Pancreas (tissue), 10 donors: ENCODE measurements at places on chromosomes 11 and 22.

- no peak for DNase-seq
These were observed 27.7 kb downstream of the PICALM start for GRCh38 chr11:86040919-86041850.

DNA sequence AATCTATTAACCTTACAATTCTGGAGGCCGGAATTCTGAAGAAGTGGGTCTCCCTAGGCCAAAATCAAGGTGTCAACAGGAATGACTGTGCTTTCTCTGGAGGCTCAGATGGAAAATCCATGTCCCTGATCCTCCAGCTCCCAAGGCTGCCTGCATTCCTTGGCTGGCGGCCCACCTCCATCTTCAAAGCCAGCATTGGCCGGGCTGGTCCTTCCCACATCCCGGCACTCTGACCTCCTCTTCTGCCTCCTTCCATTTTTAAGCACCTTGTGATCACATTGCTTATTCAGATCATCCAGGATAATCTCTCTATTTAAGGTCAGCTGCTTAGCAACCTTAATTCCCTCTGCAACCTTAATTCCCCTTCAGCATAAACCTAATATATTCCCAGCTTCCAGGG is 22.7 kb upstream of the CTSD start:
- no peak for DNase-seq

DNA sequence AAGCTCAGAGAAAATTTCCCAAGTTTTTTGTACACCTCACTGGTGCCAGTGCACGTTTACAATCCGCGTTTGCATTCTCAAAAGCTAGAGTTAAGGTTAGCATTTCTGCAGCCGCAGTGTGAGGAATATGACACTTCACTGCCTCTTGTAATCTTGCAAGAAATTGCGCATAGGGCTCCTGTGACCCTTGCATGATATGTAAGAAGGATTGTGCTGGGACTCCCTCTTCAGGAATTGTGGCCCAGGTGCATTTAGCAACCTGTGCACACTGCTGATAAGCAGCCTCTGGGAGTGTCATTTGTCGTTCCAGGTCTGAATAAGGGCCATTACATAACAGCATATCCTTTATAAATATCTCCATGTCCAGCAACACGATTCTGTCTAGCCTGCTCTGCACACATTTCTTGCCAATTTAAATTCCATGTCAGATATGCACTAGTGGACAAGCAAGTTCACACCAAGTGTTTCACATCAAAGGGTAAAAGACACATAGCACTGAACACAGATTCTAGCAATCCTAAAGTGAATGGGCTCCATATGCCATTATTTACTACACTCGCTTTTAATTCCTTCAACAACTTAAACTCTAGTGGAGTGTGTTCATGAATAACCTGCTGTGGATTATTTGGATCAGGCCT is 69.2 kb upstream of the INCENP start:
- peak; percentile 56 for DNase-seq

- no peak for DNase-seq
These were observed 102.9 kb upstream of the FGF3 start for GRCh38 chr11:69922015-69922595.

- no peak for DNase-seq
These were observed 12.4 kb downstream of the PLEKHA7 start for GRCh38 chr11:17001806-17002205.

GRCh38 chr22:32613773-32614392 is 139.3 kb downstream of the FBXO7 start:
- DNase-seq: no peak

GRCh38 chr11:127057126-127057525 is 56.6 kb upstream of the KIRREL3 start:
- no peak for DNase-seq

GRCh38 chr11:17719028-17719937 is at the start of gene MYOD1:
Gene MYOD1 (plus strand): TSS chr11:17719571. CDS start chr11:17719783, 212 bp downstream.
- DNase-seq: peak; percentile 52

GRCh38 chr11:110176366-110177085 is 83.3 kb downstream of the ZC3H12C start:
- DNase-seq: no peak

GRCh38 chr11:23563591-23563990 is 703.3 kb upstream of the CCDC179 start:
- DNase-seq: no peak

DNA sequence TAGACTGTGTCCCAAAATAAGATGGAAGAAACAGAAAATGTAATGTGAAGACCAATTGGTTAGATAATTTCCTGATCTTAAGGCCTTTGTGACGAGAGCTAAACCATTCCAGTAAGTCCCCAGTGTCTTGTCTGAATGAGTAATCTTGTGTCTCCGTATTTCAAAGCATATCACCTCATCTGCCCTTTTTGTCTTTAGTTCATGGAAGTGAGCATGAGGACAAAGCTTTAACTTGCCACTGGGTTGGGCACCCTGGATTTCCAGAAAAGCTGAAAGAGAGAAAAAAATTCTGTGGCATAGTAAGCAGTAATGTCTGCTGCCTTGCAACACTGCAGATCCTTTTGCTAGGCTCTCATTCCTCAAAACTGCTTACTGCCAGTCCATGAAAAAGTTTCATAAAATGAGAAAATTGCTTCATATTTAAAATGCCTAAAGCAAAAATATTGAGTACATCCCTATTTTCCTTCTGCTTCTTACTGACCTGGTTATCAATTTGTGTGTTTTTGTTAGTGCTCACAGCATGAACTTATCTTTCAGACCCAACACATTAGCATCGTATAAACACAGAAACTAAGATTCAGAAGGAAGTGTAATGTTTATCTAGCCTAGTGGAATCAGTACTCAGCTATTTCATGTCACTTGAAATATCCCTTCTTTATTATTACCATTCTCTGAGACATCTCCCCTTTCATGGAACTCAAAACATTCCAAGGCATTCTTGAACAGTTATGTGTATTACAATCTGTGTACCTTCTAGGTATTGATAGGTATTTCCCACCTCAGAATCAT is 5.3 kb downstream of the CASP12 start:
- no peak for DNase-seq

DNA sequence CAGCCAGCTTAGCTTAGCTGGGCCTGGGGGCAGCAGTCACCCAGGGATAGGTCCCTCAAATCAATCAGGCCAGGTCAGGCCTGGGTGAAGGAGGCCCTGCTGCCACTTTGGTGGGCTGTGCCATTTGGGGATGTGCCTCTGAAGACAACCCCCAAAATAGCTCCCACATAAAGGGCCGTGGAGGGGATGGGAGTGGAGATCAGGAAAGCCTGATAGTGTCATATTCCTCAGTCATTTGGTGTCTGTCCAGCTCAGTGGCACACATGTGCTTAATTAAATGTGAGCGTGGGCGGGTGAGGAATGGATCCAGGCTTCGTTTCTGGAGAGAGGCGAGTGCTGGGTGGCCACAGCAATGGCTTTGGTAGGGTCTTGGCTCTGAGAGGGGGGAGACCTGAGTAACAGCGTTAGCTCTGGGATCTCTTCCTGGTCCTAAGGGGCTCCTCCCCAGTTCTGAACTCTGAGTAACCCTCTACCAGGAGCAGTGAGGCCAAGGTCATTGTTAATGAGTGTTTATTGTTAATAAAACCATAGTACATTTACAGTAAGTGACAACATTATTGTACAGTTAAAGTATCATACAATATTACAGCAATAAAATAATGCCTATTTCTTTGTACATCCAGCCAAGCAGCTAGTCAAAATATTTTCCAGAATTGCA is 45.2 kb downstream of the NAT10 start:
- no peak for DNase-seq

DNA sequence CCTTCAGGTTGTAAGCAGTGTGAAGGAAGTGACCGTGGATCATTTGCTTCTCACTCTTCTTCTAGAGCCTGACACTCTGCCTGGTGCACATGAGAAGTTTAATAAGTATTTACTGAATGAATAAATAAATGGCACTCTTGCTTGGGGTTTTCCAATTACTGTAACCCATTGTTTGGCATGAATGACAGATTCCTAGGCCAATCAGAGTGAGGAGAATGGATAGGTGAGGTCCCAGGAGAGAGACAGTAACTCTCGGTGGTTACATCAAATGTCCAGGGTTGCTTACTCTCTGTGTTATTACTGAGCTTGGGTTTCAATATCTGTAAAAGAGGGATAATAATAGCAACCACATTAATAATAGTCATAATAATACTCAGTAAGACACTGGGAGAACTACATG is 204.2 kb upstream of the ISX start:
- no peak for DNase-seq

GRCh38 chr22:38196791-38197419 is 4.9 kb upstream of the MAFF start:
- no peak for DNase-seq
